ENCODE measurements at places on chromosomes 3 and 15.
A peak's percentile ranks its signal among the peaks of the same experiment; 100 is the strongest.

GRCh38 chr3:11724615-11725339 is 81.1 kb upstream of the VGLL4 start:
- DNase-seq: no peak

- DNase-seq: no peak
Observed at GRCh38 chr3:172982736-172983364, 158.2 kb downstream of the SPATA16 start.

DNA sequence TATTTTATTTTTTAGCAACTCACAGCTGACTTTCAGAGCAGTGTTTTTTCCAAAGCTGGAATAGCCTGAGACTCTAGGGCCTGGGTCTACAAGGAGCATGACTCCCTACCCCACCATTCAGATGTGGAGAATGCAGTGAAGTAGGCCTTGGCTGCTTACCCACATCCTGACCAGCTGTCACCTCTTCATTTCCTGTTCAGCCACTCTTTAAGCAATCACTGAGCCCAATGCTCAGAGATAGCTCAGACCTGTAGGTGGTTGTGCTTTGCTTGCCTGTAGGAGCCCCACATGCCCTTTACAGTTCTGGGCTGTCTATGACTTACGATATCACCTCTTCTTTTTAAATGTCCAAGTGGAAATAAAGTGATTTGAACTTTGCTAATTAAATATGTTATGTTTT is 148.1 kb downstream of the NEK11 start:
- no peak for DNase-seq

- DNase-seq: no peak
Observed at GRCh38 chr3:107641572-107642307, 119.0 kb downstream of the BBX start.

DNA sequence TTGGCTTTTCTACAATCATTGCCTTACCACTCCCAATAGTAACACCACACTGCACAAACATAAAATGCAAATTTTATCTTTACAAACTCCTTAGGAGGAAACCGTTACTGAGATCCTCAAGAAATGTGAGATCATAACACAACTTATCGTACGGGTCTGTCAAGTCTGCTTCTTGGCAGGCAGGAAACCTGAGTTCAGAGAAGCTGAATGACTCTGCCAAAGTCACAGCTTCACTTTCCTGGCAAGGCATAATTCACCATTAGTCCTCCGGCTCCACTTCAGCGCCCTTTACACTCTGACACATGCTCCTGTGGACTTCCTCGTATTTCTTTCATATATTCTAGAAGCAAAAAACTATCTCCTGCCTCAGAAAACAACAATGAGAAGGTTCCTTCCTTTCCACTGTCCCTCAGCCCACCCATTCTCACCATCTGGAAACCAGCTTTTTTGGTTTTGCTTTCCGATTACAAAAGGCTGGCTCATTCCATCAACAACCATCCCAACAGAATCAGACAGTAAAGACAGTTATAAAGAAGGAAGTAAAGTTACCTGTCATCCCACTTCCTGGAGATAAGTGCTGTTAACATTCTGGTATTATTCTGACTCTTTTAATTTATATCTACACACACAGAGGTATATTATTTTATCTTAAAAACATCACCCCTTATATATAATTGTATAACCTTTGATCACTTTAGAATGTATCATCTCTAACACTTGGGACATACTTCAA is 223.4 kb downstream of the STT3B start:
- DNase-seq: no peak

DNA sequence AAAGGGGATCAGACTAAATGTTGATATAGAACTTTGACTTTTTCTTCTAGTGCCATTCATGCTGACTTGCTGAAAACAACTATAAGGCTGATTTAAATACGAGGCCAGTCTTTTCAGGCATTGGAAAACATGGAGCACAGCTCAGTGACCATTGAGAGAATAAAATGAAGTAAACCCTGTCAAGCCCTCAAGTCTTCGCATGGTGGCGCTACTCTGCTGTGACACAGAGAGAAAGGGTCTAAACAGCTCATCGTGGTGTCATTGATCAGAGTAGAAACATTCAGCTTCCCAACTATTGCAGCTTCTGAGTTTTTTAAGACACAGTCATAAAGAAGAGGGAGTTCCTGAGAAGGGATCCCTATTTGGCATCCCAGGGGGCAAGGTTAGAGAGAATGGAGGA is 716.2 kb downstream of the DIPK2A start:
- no peak for DNase-seq

DNA sequence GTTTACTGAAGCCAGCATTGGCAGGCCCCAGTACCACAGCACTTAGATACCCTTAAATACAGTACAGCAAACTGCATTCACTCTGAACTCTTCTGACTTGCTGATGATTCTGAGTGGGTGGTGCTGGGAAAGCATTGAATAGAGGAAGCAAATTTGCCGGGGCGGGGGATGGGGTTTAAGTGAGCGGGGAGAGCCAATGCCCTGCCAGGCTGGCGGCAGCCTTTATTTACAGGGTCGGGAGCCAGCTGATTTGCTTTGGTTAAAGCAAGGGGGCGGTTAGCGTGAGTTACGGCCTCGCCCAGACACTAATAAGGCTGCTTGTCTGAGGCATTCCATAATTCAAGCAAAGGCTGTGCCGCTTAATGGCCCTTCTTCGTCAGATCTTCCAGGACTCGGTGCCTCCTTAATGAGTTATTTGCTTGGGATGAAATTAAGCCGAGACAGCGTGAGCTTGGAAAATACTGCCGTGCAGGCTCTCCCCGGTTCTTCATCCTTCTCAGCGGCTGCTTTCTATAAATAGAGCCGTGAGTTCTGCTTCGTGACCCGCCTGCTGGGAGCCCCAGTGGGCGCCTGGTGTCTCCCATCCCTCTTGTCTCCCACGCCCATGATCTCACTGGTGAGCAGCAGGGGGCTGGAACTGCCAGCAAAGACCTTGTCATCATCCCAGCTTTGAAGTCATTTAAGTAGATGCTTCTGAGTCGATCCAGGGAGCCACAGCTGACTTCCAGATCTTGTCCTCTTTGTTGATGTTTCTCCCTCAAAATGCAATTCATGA is 25.8 kb downstream of the SPSB4 start:
- DNase-seq: peak; percentile 87

DNA sequence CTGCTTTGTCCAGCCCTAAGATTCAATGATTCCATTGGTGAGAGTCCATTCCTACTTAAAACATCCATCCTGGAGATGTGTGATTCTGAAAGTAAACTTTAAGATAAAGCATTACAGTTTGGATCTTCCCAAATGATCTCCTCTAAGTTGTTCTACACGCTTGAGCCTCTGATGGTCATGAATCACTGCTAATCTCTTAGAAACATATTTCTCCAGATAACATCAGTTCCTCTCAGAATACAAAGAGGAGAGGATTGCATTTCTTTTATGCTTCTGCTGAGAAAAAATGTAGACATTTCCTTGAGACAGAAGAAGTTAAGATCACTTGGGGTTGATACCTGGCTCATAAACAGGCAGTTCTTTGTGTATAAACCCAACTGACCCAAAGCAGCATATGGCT is 281.2 kb upstream of the DPH6 start:
- no peak for DNase-seq

- DNase-seq: no peak
Observed at GRCh38 chr3:157142315-157142714, 17.6 kb downstream of the CCNL1 start.

- DNase-seq: no peak
Observed at GRCh38 chr15:96687388-96688107, 357.0 kb downstream of the NR2F2 start.

DNA sequence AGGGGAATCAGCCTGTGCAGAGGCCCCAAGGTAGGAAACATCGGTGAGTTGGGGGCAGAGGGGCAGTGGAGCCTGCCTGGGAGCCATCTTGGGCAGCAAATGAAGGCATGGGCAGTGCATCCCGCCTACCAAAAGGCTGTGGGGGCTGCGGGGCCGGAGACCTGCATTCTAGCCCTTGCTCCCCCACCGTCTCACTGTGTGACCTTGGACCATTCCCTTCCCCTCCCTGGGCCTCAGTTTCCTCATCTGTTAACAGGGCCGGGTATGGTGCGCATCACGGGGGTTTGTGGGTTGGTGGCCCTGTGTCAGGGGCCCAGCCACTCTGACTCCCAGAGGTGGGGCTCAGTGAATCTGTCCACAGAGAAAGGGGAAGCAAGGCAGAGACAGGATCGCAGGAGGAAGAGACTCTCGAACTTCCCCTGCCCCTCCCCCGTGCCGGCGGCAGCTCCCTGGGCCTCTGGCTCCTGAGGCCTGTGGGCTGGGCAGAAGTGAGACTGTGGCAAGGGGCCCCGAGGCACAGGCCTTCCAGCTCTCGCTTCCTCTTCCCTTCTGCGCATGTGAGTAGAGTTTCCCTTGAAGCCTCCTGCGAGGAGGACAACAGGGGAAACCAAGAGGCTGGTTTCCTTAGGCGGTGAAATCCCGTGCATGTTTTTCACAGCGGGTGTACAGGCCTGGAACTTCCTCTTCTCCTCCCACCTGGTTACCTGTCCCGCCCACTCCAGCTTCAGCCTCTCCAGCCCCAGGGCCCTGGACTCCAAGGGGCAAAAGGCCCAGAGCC is 42.9 kb downstream of the IDH2 start:
- peak; percentile 67 for DNase-seq

DNA sequence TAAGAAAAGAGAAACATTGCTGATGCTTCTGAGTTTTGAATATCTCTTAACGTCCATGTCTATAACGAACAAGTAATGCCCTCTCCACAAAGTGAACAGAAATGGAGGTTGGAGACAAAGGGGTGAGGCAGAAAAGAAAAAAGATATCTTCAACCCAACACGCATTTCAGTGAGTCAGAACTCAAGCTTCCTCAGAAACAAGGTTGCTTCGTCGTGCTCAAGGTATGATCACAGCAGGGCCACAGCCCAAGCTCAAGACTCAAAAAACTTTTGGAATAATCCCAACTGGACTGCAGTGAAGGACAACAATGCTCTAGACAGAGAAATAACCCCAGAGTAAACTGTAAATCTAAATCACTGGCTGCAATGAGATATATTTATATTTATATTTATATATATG is 18.9 kb downstream of the WNT5A start:
- no peak for DNase-seq

DNA sequence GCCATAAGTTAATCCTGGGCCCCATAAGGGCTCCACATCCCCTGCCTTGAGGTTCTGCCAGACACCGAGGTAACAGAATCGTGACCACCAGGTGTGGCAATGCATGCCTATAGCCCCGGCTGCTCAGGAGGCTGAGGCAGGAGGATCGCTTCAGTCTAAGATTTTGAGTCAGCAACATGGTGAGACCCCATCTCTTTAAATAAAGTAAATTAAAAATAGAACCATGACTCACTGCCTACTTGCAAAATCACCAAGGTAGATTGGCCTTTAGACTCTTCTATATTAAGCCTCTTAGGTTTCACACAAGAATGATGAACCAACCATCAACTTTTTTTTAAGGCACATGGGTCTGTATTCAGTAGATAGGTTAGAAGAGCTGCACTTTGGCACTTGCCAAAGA is 9.7 kb downstream of the WDR5B start:
- DNase-seq: no peak

DNA sequence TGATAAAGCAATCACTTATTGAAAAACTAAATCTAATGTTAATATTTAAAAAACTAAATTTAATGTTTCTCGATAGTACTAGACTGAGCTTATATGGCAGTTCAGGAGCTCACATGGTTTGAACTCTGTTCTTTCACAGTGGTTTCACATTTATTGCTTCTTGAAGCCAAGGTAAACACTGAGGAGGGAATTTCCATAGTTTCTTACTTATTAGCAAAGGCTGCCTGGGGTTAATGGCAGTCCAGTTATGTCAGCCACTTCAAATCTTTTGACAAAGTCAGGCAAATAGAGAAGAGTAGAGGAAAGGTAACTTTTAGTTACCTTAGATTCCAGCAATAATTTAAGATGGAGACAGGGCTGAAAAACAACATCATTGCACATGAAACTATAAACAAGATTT is 831.5 kb downstream of the ROBO2 start:
- DNase-seq: no peak

DNA sequence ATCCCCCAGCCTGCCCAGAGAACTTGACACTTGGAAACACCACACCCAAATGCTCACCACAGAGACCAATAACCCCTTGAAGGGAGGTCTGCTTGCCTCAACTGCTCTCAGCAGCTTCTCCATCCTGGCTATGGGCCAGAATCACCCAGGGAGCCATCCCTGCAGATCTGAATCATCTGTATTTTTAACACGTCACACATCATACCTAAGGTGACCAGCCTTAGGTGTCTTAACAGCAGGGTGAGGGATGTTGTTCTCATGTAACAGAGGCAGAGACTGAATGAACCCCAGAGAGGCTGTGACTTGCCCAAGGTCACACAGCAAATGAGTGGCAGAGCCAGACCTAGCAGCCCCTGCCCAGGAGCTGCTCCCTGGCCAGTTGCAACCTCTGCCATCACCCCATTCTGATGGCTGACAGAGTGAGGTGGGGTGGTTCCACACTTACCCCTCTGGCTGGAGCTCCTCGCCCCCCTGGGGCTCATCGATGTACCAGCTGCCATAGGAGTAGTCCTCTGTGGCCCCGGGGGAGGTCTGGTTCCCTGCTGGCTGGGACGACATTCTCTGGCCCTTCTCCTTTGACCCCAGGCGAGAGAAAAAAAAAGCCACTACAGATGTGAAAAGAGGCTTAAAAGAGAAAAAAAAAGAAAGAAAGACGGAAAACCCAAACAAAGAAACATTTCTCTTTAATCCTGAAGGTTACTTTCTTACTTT is 722 bp downstream of the STRA6 start:
- DNase-seq: no peak

- no peak for DNase-seq
Observed at GRCh38 chr3:189100866-189101265, 70.9 kb upstream of the TPRG1 start.

DNA sequence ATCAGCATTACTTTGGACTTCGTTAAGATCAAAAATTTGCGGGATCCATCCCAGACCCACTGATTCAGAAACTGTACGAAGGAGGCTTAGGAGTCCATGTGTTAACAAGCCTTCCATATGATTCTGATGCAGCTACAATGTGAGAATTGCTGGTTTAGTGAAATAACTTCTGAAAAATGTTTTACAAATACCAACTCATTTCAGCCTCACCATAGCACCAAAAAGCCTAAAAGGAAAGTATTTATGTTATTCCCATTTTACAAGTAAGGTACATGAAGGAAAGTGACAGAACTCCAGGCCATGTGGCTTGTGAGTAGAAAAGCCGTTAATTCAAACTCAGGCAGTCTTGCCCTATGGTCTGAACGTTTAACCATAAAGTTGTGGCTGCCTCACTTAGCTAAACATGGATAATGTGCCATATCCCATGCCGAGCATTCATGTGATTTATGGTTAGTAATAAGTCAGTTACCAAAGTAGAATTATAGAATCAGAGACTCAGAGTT is 1.5 kb upstream of the IGSF10 start:
- no peak for DNase-seq
